Hippocampal formation (tissue), 2 donors: ENCODE measurements at places on chromosomes 3 and 15.

GRCh38 chr3:8734908-8735307 lies 1.3 kb downstream of the CAV3 start:
- DNase-seq: no peak

GRCh38 chr3:195227871-195228270 lies 43.1 kb downstream of the XXYLT1 start:
- DNase-seq: no peak

DNA sequence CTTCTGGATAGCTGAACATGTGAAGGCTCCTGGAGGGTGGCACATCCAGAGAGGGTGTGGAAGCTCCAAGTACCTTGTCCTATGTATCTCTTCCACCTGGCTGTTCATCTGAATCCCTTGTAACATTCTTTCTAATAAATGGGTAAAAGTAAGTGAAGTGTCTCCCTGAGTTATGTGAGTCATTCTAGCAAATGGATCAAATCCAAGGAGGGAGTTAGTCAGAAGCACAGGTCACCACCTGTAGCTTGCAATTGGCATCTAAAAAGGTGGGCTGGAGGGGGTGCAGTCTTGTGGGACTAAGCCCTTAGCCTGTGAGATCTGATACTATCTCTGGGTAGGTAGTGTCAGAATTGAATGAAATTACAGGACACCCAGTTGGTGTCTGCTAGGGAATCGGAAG lies 71.0 kb downstream of the WWTR1 start:
- DNase-seq: no peak

DNA sequence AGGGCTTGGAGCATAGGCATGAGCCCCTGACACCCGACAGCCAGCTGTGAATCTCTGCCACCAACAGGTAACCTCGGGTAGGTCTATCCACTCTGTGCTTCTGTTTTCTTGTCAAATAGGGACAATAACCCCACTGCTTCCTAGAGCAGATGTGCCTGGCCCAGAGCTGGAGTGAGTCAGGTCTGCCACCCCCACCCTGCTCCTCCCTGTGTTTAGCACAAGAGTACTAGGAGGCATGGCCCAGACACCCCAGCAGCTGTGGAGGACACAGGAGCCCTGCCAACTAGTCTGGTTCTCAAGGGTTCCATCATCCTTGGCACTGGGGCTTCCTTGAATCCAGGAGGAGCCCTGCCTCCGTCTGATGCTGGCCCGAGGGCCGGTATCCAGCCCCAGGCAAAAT lies 33.7 kb upstream of the TMEM115 start:
- DNase-seq: no peak

- DNase-seq: no peak
Observed at GRCh38 chr3:16257309-16257708, 7.4 kb downstream of the DPH3 start.

DNA sequence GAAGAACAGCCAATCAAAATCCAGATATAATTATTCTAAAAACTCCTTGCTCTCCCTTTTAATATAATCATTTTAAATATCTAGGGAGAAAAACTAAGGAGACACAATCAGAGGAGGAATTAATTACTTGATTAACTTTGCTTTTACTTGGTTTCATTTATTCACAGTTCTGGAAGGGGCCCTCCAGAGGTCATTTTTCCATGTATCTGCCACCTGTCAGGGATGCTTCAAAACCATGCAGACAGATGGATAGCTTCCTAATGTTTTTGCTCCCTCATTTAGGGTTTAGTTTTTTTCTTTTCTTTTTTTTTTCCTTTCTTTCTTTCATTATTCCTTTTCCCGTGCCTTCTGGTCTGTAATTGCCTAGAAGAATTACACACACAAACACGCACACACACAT lies 438.1 kb upstream of the ARPP21 start:
- no peak for DNase-seq
